Activated CD4-positive, alpha-beta T cell treated with anti-CD3 and anti-CD28 coated beads, Interleukin-2, amount 10 ng/mL, durations not matched to agents 24 days and 14 days (primary cell): ENCODE measurements at places on chromosomes 11 and 22. TPM values are rescaled to one million over a fixed set of nuclear protein-coding genes. Genes with fewer than 3 reads are reported as not detected.
A peak's percentile ranks its signal among the peaks of the same experiment; 100 is the strongest.

DNA sequence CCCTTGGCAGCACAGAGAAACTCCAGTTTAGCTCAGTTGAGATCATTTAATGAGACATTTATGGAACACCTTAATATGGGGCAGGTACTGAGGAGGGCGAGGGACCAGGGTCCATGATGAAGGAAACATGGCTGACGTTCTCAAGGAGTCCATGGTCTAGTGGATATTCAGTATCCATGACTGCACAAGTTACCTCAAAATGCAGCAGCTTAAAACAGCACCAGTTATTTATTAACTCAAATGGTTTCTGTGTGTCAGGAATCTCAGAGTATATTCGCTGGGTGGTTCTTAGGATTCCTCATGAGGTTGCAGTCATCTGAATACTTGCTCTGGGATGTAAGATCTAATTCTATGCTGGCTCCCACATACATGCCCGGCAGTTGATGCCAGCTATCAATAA lies 346.8 kb downstream of the LARGE1 start:
- DNase-seq, result no peak

DNA sequence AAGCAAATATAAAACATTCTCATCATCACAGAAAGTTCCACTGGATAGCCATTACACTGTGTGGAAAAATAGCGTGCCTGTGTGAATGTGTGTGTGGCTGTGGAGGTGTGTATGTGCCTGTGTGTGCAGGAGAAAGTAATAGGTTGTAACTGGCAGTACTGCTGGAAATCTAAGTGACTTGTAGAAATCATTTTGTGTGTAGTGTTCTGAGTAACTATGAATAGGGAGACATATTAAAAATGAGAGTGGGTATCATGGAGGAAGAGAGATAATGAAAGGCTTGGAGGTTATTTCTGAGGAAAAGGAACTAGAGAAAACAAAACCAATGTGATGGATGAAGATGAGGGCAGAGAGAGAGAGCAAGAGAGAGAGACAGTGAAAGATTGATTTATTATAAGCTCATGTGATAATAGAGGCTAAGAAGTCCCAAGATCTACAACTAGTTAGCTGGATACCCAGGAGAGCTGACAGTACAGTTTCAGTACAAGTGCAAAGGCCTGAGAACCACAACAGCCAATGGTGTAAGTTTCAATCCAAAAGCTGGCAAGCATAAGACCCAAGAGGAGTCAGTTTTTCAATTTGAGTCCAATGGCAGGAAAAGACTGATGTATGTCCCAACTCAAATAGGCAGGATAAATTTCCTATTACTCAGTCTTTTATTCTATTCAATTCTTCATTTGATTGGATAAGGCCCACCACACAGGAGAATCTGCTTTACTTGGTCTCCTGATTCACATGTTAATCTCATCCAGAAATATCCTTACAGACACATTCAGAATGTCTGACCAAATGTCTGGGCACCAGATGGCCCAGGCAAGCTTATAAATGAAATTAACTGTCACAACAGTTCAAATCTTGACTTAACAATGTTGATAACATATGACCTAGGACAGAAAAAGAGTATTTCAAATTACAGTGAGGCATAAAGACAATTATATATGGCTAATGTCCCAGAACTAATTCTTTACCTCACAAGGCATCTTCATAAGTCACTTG lies 14.9 kb downstream of the KBTBD3 start:
- DNase-seq, result no peak

- DNase-seq, result peak; percentile 79
Observed at GRCh38 chr11:8168485-8169257, at the start of gene RIC3. Gene RIC3 (minus strand): TSS chr11:8169025. CDS start chr11:8168989, 36 bp downstream.

GRCh38 chr11:12410006-12410728 lies 32.8 kb downstream of the PARVA start:
- no peak for DNase-seq

GRCh38 chr11:62120001-62120400 lies 3.8 kb upstream of the INCENP start:
- no peak for DNase-seq

GRCh38 chr11:16827139-16827538 lies 88.7 kb downstream of the C11orf58 start:
- DNase-seq, result no peak

- no peak for DNase-seq
Observed at GRCh38 chr11:211295-211694, 3.8 kb downstream of the RIC8A start.

NPAS4 gene
- 0.09 TPM in 1 of 2 replicates, not detected in the other for total RNA-seq
